ENCODE measurements at places on chromosomes 1 and 21.

DNA sequence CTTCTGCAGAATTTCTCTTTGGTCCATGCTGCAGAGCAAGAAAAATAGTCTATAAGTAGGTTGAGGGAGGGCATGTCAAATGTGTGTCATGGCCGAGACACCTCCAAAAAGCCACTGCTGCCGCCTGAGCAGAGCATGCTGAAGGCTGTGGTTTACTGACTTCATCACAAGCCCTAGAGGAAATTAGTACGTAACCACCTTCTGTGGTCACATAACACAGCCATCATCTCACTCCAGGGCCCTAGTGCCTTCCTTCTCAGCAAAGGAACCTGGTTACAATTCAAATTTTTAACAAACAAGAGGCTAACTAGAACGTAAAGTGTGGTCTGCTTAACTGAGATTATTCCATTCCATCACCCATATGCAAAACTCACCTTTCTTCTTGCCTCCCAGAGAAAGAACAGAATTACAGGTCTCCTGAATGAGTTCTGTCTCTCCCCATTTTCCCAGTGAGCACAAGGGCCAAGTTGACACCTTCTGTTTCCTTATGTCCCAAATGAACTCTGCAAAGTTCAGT, at the start of gene PTPN22:
Gene PTPN22 (minus strand): TSS at position 116 of the 517 bp plus-strand sequence.
- DNase-seq, result peak; percentile 54

DNA sequence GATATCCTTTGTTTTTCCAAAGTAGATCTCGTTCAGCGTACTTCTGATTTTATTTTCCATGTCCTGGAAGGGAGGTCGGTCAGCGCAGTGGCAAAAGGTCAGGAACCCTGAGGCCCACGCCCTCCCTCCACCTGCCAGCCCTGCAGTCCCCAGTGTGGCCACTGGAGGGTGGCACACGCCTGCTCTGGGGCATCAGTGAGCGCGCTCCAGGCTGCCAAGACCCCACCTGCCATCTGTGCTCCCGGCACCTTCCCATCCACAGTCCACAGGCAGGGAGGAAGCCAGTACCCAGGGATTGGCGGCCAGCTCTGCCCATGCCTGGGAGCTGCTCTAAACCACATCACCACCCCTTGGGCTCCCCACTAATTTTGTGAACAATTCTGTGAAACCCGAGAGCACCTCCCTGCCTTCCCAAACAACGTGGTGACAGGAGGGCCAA, 32.3 kb downstream of the SLC66A1 start:
- no peak for DNase-seq

DNA sequence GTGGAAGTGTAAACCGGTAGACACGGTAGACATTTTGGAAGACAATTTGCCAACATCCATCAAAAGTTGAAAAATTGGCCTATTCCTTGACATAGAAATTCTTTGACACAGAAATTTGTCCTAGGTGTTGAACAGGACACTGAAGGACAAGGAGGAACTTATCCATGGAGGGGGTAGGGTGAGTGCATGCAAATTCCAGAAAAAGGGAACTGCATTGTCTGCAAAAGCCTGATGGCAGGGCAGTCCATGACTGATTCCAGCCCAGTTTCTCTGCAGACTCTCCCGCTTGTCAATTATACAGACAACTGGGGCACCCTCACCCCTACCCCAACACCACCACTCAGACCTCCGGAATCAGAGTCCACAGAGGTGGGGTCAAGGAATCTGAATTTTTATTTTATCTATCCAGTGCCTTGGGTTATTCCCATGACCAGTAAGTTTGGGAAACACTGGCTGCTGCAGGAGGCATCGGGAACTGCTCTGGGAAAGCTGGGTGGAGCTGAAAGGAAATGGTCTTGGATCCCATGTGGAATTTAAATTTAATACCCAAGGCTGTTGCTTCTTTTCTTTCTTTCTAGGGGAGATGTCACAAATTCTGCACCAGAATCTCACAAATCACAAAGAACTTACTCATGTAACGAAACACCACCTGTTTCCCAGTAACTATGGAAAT, 103.3 kb upstream of the SLC45A1 start:
- DNase-seq, result no peak

DNA sequence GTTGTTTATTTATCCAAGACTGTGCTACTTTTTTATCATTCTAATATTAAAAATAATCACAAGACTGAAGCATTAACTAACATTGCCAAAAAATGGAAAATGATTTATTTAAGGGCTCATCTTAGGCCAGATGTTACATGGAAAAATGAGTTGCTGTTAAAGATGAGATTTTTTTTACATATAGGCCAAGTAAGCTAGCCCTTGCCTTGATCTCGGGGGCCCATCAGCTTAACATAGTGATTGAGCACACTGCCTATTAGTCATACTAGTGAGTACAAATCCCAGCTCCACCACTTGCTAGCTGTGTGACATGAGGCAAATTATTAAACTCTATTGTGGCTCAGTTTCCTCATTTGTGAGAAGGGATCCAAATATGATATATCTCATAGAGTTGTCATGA, 275.9 kb upstream of the SNX7 start:
- no peak for DNase-seq

DNA sequence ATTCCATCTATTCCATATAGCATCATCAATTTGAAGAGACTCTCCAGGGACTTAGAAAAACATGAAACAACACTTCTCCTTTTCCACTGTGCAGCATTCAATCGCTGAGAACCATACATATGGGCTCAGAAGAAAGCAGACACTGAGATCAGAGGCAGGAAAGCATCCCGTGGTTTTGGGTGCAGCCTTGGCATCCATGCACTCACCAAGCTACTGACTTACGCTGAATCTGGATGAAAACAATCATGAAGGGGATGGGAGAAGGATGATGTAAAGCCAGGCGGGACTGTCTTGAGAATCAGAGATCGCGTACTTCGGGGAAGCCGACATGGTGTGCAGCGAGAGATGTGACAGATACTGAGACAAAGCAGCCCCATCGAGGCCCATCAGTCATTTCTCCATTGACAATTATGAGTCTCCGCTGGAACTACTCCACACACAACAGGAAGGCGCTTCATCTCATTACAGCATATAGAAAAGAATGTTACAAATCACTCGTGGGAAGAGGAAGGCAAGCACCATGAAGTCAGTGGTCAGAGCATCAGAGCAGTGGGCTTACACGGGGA, 2.3 kb upstream of the TIAM1 start:
- DNase-seq, result no peak

- no peak for DNase-seq
Measured at GRCh38 chr1:19647643-19648042, 3.5 kb downstream of the NBL1 start.

DNA sequence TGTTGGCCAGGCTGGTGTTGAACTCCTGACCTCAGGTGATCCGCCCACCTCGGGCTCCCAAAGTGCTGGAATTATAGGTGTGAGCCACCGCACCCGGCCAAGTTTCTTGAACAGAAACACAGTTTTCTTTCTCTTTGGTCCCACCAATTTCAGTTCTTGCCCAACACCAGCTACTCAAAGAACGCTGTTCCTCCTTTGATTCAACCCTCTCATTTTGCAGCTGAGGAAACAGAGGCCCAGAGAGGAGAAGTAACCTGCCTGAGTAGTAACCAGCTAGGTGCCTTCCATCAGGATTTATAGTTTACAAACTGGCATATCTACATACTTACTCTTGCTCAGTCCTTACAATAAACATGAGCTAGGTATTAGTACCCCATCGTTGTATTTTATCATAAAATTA, 119.9 kb downstream of the SYF2 start:
- DNase-seq, result no peak

DNA sequence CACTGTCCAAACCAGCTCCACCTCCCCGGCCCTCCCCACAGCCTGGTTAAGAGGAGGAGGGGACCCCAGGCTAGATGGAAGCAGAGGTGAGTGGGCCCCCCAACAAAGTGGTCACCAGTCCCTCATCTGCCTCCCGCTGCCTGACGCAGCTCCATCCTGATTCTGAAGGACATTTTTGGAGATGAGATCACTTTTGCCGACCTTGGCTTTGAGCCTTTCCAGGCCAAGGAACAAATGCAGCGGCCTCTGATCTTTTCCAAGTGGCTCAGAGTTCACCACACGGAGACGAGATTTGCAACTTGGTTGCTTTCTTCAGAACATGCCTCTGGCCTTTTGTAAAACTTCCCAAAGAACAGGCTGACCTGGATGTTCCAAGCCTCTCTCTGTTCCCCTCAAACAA, 223.1 kb downstream of the NPHP4 start:
- DNase-seq, result no peak

DNA sequence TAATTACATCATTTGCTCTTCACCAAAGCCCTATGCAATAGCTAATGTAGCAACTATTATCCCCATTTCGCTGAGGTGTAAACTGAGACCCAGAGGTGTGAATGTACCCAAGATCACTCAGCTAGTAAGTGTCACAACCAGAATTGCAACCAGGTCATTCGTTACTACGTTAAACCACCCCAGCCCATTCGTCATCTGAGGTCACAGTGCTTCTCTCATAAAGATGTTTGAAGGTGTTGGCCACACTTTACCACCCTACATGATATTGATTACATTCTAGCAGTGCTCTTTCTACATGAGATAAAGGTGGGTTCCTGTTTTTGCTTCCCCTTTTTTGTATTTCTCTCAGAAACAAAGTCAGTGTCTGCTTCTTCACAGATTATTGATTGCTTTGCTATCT, 195.3 kb downstream of the ZBTB18 start:
- DNase-seq, result no peak

GRCh38 chr21:37455504-37455911, 88.9 kb downstream of the DYRK1A start:
- DNase-seq, result no peak

- DNase-seq, result no peak
Measured at GRCh38 chr1:63858153-63858552, 84.3 kb downstream of the ROR1 start.

DNA sequence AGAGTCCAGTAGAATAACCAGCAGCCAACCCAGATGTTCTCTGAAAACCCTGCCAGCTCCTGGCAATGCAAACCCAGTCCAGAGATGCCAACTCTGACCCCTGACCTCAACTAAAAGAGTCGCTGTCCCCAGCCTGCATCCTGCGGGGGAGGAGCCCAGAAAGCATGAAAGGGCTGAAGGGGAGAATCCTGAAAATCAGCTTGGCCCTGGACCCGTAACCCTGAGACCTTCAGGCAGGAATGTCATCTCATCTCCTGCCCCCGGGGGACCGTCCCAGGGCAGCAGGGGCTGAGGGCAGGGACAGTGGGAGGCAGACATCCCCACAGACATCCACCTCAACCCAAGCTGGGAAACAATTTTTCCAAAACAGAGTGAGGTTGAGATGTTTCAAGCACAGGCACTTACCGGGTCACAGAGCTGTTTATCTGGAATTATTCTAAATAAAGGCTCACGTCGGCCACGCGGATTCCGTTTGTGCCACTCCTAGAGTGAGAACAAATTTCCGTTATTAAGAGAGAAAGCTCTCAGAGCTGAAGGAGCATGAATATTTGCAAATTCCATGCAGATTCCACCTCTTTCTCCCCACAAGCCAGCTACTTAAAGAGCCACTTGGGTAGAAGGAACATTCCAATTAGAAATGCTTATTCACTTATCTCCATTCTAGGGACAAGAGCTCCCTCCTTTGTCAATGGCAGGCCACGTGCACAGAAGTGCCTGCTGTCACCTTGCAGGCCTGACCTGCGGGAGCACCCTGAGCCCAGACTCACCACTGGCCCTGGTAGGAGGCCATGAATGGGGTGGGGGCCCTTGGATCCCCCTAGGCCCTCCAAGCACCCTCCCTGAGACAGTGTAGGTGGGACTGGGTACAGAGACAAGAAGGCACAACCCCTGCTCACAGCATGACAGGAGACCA, 240.1 kb downstream of the NPHP4 start:
- no peak for DNase-seq

DNA sequence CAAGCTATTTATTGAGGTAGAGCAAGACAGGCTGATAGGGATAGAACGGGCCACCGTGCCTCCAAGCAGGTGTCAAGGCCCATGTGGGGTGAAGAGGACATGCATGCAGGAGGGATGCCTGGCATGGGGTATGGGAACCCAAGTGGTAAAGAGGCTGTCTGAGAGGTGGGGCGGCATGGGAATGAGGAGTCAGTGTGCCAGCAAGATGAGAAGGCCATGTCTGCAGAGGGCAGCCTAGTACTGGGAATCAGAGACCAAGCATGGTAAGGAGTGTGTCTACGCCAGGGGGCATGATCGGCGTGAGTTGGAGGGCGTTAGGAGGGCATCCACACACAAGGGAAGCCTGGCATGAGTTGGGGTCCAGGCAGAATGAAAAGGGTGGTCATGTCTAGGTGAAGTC, 303.7 kb upstream of the PLD5 start:
- no peak for DNase-seq

- no peak for DNase-seq
Measured at GRCh38 chr1:245987219-245987545, 519.9 kb downstream of the SMYD3 start.

DNA sequence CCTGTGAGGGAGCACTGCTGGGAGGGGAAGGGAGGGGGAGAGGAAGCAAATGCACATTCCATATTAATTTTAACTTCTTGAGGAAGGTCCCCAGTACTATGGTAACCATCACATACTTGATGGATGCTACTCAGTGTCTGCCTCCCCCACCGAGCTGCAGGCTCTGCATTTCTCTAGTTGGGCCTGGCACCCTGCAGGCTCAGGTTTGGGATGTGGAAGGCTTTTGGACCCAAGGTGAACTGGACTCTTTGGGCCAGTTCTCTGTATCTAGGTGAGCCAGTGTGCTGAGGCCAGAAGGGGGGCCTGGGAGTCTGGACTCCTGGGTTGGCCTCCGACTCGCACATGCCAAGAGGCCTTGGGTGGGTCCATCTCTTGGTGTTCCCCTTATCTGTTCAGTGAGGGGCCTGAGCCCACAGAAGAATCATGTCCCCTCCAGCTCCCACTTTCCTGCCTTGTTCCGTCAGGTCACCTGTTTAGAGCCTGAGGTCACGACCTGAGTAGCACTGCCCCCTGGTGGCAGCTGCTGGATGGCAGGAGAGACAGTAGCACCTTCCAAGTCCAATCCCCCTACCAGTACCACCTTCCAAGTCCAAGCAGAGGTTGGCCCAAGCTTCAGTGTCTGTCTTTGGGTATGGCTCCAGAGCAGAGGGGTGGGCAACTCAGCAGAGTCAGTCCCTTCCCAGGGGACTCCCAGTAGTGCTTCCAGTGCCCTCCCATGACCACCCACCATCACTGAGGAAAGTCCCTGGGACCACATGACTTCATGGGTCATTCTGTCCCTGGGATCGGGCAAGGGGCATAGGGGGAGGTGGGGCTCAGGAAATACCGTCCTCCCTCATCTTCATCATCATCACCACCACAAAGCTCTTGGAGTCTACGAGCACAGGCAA, 241.8 kb downstream of the TRABD2B start:
- peak; percentile 20 for DNase-seq

DNA sequence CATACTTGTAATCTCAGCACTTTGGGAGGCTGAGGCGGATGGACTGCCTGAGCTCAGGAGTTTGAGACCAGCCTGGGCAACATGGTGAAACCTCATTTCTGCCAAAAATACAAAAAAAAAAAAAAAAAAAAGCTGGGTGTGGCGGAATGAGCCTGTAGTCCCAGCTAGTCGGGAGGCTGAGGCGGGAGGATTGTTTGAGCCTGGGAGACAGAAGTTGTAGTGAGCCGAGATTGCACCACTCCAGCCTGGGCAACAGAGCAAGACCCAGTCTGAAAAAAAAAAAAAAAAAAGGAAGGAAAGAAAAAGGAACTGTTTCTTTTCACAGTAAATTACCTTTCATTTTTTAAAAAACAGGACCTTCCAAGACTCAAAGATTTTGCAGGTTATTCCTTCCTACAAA, 29.5 kb downstream of the LIN9 start:
- no peak for DNase-seq

GRCh38 chr1:110312188-110313121, 26.7 kb upstream of the RBM15 start:
- DNase-seq, result peak; percentile 48

- no peak for DNase-seq
Measured at GRCh38 chr1:6198646-6199297, 623 bp downstream of the RPL22 start.

All from stimulated activated CD8-positive, alpha-beta memory T cell treated with anti-CD3 and anti-CD28 coated beads, Interleukin-7, amount 100 ng/mL, for 1 hour (primary cell).